ENCODE measurements at places on chromosomes 5 and 9.

- no peak for DNase-seq
Measured at GRCh38 chr5:74155501-74155900, 485.0 kb downstream of the ENC1 start.

- no peak for DNase-seq
Measured at GRCh38 chr9:79360387-79361347, 211.1 kb upstream of the TLE4 start.

DNA sequence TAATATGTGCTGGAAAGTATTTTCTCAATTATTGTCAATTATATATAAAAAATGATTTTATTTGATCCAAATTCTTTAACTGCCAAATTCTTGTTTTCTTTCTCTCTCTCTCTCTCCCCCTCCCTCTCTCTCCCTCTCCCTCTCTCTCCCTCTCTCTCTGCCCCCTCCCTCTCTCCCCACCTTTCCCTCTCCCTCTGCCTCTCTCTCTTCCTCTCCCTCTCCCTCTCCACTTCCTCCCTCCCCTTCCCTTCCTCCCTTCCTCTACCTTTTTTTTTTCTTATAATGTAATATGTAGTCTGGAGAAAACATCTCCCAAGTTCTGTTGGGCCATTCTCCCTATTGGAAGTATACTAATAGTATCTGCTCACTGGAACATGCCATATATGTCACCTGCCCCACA is 6.4 kb upstream of the RFX3 start:
- DNase-seq, result no peak

- no peak for DNase-seq
Measured at GRCh38 chr9:82467436-82467835, 478.9 kb downstream of the SPATA31D1 start.

GRCh38 chr9:35993976-35994720 is 36.2 kb upstream of the OR2S2 start:
- no peak for DNase-seq

- no peak for DNase-seq
Measured at GRCh38 chr5:139742173-139742903, 53.3 kb upstream of the PSD2 start.

- DNase-seq, result no peak
Measured at GRCh38 chr5:157740229-157740610, 3.3 kb upstream of the LSM11 start.

DNA sequence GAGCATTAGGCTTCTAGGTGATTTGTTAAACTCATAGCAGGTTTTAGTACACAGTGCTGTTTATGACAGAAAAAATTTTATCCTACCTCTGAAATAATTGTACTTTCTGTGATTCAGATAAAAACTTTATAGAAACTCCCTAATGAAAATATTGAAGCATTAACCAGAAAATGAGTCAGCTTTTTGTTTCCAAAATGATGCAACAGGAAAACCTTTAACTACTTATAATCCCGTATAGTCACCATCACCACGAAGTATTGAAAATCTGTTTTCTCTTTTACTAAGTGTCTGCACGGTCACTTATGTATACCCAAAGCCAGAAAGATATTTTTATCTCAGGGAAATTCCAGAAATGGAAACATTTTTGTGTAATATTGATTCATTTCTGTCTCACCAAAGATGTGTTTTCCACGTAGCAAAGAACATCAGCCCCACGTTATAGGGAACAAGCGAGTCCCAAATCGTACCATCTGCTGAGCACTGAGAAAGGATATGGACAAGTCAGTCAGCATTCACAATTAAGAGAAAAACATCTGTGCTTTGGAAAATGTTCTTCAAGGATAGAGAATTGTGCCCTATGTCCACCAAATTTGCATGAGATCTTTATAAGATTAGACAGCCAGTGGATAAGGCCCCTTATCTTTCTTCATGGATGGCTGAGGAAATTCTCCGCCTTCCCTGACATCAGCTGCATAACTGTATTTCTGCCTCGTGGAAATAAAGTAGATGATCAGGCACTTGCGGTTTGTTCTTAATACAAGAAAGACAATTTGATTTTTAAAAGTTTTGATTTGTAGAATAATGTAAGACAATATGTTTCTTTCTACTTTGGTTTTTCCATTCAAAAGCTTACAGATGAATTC is 41.9 kb downstream of the TNFAIP8 start:
- peak; percentile 51 for DNase-seq

DNA sequence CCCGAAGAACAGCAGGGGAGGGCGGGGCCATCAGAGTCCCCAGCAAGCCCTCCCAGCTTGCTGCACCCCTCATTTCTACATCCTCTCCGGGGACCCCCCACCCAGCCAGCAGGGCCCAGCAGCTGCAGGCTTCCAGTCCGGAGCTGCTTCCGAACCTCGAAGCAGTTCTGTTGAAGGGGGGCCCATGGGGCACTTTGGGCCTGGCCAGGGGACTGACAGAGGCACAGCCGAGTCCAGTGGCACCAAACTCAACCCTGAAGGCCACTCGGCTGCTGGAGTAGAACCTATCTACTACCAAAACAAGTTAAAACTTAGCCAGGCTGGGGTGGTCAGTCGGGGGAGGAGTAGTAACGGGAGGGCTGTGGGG is 8.1 kb upstream of the CCDC187 start:
- DNase-seq, result no peak

- no peak for DNase-seq
Measured at GRCh38 chr5:34043099-34043876, at the start of gene C1QTNF3. TSS of gene C1QTNF3 (minus strand) at chr5:34043213. CDS start at chr5:34043125, 88 bp downstream.

- no peak for DNase-seq
Measured at GRCh38 chr5:87898574-87898973, 370.1 kb downstream of the TMEM161B start.

GRCh38 chr5:10586555-10586954 is 22.7 kb downstream of the ANKRD33B start:
- no peak for DNase-seq

- DNase-seq, result no peak
Measured at GRCh38 chr9:83800236-83801033, 17.1 kb downstream of the GKAP1 start.

GRCh38 chr9:79912318-79913070 is 340.7 kb downstream of the TLE4 start:
- DNase-seq, result no peak

DNA sequence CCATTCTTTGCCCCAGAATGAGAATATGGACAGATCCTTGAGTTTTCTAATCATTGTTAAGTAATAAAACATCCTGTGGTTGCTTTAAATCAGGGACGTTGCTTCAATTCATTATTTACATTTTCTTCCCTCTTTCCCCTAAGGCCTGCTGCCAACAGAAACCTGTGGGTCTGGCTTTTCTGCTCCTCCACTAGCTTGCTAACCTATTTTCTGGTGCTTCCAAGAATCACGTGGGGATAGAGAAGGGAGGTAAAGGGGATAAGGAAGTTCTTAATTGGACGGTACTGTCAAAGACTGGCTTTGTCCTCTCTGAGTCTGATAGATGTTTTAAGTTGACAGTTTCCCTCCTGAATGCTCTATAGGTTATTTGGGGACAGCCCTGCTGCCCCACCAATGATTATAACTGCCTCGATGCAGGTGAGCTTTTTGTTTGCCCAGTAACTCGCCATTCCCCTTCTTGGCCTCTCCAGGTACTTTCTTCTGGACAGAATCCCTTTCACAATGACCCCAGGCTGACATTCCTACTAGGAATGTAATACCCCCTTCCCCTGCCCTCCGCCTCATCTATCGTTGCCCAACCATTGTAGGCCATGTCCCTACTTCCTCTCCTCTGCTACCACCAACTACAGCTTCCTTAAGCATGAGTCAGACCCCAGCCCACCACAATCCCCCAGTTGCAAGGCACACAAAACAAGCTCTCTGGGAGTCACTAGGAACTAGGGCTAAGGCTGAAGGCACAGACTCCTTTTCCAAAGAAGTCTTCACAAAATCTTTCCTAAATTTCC is 19.9 kb upstream of the CPEB4 start:
- DNase-seq, result no peak

- peak; percentile 3 for DNase-seq
Measured at GRCh38 chr5:55173687-55174230, 782 bp upstream of the CDC20B start.

DNA sequence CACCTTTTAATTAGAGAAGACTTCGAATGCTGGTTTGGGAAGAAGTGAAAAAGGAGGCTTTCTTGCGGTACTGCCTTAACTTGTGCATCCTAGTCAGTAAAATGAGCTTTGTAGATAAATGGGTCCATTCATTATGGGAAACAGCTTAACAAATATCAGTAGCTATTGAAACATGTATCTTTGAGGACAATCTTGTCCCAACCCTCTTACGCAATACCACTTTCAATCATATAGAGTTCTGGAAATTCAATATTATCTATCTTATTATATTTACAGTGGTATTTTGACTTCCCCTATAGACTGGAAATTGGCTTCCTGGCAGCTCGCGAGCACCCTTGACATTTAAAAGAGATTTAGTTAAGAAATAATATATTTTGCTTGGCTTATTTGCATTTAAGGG is 565.8 kb upstream of the NUDT12 start:
- DNase-seq, result no peak

DNA sequence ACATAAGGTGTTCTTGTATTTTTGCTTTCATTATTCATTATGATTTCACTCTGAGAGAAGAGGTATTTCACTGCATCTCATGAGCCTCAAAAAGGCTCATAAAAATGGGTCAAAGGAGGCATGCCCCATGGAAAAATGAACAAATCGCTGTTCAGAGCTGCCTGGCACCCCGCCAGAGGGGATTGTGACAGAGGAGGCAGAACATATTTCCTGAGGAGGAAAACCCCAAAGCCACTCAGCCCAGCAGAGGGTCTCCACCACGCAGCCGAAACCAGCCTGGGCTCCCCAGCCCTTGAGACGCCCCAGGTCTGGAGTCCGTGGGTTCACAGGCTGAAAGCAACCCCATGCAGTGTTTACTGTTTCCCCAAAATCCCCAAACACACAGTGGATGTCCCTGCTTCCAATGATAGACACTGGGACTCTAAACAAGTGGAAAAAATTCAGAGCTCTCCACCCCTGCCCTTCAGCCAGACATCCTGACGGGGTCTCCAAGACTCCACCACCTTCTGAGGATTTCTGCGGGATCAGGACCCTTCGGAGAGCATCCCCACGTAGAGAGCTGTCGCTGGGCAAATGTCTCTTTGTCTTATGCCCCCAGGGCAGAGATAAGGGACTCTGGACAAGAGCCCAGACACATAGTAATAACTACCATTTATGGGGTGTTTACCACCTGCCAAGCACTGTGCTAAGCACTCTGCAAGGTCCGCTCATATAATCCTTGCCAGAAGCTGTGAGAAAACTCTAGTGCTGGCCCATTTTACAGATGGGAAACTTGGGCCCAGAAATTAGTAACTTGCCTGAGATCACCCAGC is 122.3 kb downstream of the PAX5 start:
- DNase-seq, result no peak

DNA sequence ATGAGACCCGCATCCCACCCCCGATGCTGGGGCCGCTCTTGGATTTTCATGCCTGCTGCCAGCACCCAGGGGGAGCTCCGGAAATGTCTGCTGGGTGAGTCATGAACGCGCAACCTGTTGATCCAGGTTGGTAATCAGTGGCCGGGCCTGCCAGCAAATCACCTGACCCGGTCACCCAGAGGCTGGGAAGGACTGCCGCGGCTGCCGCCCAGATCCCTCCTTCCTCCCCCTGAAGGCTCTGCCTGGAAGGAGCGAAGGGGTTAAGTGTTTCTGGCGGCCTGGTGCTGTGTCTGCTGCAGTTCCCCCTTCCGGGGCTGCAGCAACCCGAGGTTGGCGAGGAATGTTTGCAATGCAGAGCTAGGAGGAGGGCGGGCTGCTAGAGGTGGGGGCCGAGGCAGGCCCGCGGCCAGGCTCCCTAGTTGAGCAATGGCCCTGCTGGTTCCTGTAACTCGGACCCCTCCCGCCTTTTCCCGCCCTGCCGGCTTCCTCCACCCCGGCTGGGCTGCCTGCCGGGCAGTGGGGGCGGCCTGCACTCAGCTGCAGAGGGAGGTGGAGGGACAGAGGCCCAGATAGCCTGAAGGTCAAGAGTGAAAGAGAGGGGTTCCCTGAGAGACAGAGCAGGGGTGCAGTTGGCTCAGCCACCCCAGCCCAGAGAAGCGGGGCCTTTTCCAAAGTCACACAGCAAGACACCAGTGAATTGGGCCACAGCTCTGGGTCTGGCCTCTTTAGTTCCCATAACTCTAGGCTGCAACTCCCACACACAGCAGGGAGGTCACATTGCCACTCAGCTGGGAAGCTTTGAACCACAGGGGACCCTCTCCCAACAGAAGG is 156.3 kb upstream of the IER5L start:
- DNase-seq, result peak; percentile 59

DNA sequence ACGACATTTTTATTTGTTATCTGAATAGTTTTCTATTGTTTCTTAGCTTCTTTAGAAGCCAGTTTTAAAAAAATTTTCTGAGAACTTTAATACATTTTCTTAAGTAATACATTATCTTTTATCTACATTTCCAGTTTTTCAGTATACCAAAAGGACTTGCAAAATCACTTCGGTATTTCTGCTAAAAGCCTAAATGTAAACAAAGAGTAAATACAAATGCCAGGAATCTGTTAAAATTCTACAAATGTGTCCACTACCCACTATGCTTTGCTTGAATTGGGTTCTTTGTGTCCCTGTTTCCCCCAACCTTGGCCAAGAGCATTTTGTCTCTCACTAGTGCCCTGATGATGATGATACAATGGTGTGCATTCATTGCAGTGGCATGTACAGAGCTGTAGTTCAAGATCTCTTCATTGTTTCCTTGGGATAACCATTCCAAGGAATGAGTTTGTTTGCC is 611.2 kb downstream of the NR2F1-AS1 start:
- no peak for DNase-seq

DNA sequence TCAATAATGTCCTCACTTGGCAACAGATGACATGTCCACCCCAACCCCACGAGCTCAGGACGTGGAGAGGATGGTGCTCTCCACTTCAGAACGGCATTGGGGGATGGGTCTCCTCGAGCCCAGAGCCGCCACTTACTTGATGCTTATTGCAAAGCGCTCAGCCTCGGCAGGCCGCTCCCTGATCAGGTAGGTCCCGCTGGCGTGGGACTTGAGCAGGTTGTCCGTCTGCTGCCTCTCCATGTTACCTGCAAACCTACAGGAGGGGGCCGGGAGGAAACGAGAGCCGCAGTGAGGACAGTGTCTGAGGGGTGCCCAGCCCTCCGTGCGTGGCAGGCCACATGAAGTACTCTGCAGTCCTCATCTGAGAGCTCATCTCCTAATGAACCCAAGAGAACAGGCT is 36.6 kb upstream of the SARDH start:
- DNase-seq, result no peak

GRCh38 chr5:149521739-149522685 is 29.2 kb downstream of the CSNK1A1 start:
- no peak for DNase-seq

DNA sequence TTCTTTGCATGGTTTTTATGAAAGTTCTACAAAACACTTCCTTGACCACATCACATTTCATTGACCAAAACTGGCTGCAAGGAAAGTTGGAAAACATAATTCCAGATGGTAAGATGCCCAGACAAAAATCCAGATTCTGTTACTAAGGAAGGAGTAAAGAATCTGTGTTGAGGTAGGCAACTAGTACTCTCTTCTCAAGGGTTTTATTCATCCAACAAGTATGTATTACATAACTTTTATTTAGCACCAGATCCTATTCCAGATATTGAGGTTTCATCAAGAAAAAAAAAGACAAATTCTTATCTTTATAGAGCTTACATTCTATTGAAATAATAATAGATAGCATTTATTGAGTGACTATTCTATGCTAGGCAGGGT is 43.2 kb upstream of the UGCG start:
- DNase-seq, result no peak
